ENCODE measurements at places on chromosomes 2 and 18.

DNA sequence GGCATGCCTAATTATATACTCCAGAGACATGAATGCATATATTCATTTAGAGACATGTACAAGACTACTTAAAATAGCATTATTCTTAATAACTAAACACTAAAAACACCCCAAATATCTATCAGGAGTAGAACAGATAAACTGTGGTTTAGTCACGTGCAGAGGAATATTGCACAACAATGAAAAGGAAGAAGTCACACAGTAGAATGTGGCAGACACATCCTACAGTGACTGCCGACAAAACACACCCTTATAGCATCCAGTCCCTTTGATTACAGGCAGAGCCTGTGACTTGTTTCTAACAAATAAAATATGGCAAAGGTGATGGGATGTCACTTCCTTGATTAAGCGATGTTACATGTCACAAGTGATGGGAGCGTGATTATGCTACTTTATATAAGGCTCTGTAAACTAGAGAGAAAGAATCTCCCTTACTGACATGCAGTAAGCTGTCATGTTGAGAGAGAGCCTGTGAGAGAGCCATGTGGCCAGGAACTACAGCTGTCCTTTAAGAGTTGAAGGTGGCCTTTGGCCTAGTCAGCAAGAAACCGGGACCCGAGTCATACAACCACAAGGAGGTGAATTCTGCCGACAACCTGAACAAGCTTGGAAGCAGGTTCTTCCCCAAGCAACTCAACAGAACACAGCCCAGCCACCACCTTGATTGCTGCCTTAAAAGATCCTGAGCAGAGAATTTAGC is 39.1 kb upstream of the LGALSL start:
- no peak for DNase-seq

GRCh38 chr2:137771064-137771463 is 193.2 kb upstream of the HNMT start:
- no peak for DNase-seq

- no peak for DNase-seq
Observed at GRCh38 chr2:111053266-111053665, 67.4 kb upstream of the BCL2L11 start.

- no peak for DNase-seq
Observed at GRCh38 chr2:127146820-127147502, 40.0 kb upstream of the BIN1 start.

DNA sequence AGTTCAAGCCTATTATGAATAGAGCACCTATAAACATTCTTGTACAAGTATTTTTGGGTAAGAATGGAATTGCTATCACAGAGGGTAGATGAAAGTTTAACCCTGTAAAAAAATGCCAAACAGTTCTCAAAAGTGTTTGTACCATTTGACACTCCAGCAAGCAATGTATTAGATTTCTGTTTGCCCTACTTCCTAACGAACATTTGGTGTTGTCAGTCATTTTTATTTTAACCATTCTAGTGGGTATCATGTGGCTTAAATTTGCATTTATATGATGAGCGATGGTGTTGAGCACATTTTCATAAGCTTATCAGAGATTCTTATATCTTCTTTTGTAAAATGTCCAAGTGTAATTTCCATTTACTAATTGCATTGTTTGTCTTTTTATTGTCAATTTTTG is 608.2 kb upstream of the ACVR2A start:
- DNase-seq: no peak

GRCh38 chr18:3799515-3799914 is 349.5 kb downstream of the TGIF1 start:
- DNase-seq: peak; percentile 14

DNA sequence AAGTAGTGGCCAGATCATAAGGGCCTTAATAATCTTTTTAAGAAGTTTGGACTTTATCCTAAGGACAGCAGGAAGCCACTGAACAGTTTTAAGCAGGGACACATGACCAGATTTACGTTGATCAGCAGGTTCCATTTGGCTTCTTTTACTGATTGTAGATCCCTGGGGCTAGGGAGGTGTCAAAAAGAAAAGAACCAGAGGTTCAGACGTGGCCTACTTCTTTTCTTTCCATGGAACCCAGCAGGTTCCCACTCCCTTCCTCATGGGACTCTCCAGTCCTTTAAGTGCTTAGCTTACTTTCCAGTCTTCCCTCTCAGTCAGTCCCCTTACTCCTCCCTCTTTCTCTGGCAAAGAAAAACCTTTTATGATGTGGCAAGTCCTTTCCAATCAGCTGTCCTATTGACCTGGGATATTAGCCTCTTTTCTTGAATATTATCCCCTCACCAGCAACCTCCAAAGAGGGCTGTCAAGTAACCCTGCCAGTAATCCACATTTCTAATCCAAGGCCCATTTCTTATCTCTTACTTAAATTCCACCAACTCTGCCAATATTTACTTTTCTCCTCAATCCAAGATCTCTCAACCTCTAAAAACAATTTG is 33.5 kb downstream of the NHEJ1 start:
- no peak for DNase-seq

DNA sequence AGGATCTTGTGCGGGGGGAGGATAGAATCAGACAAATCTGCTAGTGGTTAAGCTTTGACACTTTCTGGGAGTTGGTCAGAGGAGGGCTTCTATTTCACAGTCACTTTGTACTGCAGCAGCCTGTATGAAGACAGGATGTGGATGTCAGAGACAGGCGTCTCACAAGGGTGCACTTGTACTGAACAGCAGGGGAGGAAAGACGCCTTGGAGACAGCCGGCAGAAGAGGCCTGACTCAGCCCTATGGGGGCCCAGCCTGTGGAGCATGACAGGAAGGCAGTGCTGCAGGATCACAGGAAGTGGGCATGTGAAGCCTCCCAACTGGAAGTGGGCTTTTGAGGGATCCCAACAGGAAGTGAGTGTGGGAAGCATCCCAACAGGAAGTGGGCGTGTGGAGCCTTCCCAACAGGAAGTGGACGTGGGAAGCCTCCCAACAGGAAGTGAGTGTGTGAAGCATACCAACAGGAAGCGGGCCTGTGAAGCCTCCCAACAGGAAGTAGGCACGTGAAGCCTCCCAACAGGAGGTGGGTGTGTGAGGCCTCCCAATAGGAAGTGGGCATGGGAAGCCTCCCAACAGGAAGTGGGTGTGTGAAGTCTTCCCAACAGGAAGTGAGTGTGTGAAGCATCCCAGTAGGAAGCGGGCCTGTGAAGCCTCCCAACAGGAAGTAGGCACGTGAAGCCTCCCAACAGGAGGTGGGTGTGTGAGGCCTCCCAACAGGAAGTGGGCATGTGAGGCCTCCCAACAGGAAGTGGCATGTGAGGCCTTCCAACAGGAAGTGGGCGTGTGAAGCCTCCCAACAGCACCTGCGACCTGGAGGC is 212.3 kb downstream of the SNTG2 start:
- DNase-seq: no peak

DNA sequence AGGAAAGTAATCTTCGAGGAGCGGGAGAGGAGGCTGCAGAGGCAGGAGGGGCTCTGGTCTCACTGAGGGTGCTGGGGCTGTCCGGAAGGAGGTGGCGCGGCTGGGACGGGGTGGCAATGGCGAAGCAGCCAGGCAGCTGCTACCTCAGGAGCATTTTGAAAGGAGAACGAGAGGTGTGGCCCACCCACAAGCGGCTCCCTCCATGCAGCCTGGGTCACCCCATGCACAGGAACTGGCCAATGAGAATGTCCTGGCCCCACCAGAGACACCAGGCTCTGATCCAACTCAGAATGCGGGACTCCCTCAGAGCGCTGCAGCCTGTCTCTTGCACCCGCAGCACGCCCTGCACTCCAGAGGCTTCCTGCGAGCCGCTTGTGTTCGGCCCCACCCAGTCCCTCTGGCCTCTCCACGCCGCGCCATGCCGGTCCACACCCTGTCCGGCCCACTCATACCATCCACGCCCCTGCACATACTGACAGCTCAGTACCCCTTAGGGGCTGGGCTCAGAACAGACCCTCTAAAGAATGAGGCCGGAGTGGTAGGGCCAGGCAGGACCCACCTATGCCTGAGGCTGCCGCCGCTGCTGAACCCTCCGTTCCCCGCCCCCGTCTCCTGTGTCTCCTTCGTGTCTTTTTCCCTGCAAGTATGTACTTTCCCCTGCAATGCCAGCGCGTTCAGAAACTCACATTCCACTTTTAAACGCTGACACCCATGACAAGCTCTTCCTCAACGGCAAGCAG is 6.4 kb upstream of the BOK start:
- DNase-seq: no peak

DNA sequence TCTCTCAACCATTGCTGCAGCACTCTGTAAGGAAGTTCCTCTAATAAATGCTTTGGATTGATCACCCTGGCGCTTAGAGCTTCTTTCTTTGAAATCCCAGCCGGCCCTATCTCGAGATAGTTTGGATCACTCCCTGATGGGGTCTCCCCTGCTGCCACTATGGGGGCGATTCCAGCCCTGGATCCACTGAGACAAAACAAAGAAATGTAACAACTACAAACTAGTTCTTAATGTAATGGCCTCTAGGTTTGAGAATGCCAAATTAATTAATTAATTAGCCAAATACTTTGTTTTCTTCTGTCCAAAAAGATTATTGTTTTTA is 15.2 kb downstream of the SRSF7 start:
- DNase-seq: no peak

- no peak for DNase-seq
Observed at GRCh38 chr2:113104054-113104611, 23.3 kb upstream of the IL1RN start.

DNA sequence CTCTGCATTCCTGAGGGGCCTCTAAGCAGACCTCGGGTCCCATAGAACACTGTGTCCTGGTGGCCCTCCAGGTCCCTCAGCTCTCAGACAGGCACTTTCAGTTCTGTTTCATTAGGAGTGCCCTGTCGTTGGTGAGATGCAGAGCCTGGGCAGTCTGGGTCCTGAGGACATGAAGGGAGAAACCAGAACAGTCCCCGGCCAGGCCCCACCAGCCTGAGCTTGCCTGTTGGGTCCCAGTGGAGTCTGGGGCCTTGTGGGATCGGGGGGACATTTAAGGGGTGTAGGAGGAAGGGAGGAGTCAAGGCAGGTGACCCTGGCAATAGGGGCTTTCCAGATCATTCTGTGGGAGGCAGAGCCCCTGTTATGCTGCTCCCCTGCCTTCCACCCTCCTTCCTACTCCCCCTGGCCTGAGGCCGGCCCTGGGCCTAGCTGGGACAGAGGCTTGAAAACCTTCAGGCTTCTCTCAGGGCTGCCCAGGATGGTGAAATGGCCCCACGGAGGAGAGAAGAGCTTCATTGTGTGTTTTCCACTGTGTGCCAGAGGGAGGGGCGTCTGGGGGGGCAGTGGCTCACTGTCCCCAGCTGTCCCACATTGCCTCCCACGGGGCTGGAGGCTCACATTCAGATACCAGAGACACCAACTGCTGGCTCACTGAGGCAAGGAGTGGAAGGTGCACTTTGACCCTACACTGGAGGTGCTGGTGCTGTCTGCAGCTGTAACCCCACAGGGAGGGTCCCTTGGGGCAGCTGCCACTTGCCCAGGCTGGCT is 26.6 kb upstream of the CATIP start:
- no peak for DNase-seq

- DNase-seq: no peak
Observed at GRCh38 chr2:10900216-10901109, 11.3 kb upstream of the KCNF1 start.

- no peak for DNase-seq
Observed at GRCh38 chr2:134178138-134178877, 75.6 kb upstream of the MGAT5 start.

GRCh38 chr2:74227646-74228045 is 29.2 kb downstream of the MTHFD2 start:
- no peak for DNase-seq

DNA sequence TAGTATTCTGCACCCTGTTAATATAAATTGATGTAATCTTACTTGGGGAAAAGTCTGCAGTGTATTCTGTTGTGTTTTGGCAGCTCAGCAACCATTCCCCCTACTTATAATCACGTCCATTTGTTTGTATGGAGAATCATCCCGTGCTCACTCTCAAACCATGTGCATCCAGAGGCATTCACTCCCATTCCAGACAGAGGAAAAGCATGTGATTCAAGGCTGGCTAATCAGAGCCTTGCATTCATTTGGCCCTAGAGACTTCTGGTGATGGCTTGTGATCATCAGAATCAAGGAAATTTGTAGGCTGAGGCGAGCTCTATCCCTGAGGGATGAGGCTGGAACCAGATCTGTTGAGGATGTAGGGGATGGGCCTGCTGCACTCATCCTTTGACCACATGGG is 5.1 kb upstream of the WIPF1 start:
- DNase-seq: no peak

DNA sequence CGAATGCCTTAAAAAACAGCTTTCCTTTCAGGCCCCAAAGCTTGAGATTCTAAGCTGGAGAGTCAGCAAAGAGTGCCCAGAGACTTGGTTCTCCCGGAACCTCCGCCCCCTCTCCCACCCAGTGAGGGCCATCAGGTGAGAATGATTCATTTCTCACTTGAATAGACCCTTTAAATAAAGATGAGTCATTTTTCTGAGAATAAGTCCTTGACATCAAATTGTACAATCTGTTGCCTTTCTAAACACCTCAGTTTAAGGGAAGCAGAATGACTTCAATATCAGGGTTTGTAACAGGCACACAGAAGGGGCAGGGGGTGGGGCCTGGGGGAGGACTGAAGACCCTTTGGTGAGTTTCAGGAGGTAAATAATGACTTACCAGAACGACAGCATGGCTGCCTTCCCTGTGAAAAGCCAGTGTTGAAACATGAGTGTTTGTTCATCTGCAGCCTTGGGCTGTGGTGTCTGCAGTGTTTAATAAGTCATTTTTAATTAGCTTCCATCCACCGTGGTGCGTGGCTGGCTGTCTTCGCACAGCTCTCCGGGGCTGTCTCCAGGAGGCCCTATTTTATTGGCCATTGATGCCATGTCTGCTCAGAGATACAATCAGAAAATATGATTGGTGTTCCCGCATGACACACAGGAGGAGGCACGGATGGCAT is 134.9 kb upstream of the ZNF236 start:
- peak; percentile 25 for DNase-seq

- no peak for DNase-seq
Observed at GRCh38 chr2:101549371-101549770, 74.5 kb upstream of the RFX8 start.

GRCh38 chr2:112730216-112730615 is 9.4 kb downstream of the NT5DC4 start:
- no peak for DNase-seq

GRCh38 chr2:760001-760400 is 82.8 kb upstream of the TMEM18 start:
- no peak for DNase-seq

DNA sequence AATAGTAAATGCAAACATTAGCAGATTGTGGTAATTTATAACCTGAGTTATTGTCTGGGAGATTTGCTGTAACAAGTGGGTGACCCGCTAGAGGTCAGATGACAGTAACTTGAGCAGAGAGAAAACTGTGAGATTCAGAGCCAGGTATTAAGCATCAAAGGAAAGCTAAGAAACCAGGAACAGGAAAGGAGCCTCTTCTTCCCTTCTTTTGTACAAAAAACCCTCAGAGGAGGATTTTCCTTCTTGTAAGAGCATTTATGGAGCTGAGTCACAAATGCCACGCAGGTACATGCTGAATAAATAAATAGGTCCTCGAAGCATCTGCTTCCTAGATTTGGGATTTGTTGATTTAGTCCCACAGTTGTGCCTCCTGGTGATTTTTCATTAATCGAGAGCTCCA is 146.5 kb downstream of the SH3BP4 start:
- DNase-seq: peak; percentile 15

- no peak for DNase-seq
Observed at GRCh38 chr2:32947484-32948143, 861 bp downstream of the LTBP1 start.

Measured in NCI-H1092 treated with DMSO at 0.1 percent for 48 hours (cell line).